CD4-positive, alpha-beta T cell treated with Interferon alpha-2 for 1 hour (primary cell): ENCODE measurements at places on chromosomes 3 and 15.

GRCh38 chr15:39710681-39711080, 72.0 kb downstream of the FSIP1 start:
- DNase-seq: no peak

DNA sequence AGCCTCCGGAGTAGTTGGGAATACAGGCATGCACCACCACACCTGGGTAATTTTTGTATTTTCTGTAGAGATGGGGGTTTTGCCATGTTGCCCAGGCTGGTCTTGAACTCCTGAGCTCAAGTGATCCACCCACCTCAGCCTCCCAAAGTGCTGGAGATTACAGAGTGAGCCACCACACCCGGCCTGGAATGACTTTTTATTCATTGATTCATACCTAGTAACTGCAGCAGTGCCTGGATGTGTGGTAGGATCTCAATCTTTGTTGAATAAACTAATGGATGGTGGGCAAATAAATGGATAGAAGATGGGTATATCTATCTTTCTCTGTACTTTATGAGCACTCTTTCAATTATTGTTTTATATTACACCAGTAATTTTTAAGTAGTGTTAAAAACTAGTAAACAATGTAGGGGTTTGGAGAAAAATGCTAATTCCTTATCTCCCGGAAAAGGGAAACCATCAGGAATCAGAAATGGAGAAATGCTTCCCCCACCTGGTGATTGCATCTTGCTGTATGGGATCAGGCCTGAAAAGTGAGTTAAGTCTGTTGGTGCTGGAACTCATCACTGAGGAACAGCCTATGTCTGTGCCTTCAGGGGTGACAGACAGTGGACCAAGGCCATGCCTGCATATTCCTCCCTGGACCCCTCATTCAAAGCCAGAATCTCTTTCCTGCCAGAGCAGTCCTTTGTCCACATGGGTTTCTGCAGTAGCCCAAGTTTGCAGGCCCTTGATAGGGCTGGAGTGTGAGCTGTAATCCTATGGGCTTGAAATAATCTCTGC, 161.0 kb upstream of the CTDSPL start:
- no peak for DNase-seq

DNA sequence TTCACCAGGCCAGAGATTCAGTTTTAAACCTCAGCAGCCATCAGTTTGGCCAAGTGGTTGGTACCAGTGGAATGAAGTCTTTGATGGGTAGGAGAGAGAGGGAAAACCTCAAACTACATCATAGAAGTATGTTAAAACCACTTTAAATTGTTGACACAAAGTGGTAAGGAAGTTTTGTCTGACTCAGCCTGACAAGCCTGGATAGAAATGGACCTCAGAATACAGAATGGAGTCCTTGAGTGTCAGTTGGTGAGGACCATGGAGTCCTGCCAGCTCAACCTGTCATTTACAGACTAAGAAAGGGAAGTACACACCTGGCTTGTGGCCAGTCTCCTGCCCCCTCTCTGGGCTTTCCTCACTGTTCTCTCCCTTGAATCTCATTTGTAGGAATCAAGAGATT, 12.1 kb downstream of the EAF1 start:
- no peak for DNase-seq

GRCh38 chr3:195916991-195917390, 8.6 kb upstream of the TNK2 start:
- no peak for DNase-seq

DNA sequence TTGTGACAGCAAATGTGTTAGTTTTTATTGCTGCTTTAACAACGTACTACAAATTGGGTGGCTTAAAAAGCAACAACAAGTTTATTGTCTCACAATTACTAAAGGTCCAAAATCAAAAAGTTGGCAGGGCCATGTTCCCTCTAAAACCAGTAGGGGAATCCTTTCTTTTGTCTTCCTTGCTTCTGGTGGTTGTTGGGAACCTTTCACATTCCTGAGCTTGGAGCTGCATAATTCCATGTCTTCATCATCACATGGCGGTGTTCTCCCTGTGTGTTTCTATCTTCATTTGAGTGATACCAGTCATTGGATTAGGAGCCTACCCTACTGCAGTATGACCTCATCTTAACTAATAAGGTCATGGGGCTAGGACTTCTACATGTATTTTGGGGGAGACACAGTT, 7.4 kb downstream of the SPRED1 start:
- no peak for DNase-seq

- DNase-seq: no peak
Measured at GRCh38 chr15:100278596-100279380, 63.0 kb downstream of the ADAMTS17 start.

DNA sequence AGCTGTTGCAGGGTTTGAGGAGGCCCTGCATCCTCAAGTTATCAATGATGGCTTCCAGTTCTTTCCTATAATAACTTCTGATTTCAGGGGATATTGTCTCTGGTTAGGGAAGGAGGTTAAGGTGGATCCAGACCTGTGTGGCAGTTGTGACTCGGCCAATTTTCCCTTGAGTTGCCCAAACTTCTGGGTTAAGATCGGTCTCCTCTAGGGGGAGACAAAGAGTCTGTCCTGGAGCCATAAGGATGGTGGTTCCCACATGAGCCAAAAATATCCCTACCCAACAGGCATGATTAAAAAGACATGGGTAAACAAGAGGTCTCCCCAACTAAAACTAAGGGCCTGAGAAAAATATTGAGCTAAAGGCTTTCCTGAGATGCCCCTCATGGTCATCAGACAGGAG, 227.5 kb upstream of the MDFIC2 start:
- no peak for DNase-seq

DNA sequence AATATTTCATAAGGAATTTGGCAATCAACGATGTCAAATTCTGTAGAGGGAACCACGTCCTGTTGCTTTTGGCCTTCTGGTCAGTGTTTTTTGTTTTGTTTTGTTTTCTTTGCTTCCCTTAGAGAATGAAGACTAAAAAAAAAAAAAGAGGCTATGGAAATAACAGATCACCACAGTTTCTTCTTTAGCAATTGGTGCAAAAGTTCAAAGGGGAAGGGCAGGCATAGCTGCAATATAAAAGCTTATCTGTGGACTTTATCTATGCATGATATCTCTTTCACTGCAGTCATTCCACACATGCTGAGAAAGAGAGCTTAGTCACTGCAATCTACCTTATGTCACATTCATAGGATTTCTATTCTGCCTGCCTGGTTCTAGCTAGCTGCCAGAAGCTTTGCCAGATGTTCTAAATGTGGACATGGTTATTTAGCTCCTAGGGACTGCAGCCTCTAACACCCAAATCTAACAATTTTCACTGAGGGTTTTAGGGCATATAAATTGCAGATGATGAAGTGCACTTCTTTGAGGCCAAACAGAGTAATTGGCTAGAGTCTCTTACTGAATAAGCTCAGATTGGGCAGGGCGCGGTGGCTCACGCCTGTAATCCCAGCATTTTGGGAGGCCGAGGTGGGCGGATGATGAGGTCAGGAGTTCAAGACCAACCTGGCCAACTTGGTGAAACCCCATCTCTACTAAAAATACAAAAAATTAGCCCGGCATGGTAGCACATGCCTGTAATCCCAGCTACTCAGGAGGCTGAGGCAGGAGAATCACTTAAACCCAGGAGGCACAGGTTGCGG, 637.2 kb downstream of the NTRK3 start:
- no peak for DNase-seq

DNA sequence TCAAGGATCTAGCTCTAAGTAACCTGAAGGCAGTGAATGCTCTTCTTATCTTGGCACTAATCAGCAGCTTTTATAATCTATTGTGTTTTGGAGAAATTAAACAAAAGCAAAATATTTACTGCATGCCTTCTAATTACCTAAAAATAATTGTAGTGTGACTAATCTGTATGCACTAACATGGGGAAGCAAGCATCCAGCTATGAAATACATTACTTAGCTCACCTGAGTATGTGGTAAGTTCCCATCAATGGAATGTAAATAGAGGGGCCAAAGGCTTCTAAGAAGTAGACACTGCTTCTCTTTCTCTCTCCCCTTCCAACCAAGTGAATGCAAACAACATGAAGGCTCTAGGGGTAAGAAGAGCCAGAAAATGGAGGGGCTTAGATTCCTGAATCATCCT, 165.6 kb downstream of the STAG1 start:
- no peak for DNase-seq
